Activated CD4-positive, alpha-beta T cell treated with anti-CD3 and anti-CD28 coated beads for 24 hours (primary cell): ENCODE measurements at places on chromosomes 16 and 17.

GRCh38 chr17:38459567-38459966 is 31.3 kb downstream of the ARHGAP23 start:
- no peak for DNase-seq

DNA sequence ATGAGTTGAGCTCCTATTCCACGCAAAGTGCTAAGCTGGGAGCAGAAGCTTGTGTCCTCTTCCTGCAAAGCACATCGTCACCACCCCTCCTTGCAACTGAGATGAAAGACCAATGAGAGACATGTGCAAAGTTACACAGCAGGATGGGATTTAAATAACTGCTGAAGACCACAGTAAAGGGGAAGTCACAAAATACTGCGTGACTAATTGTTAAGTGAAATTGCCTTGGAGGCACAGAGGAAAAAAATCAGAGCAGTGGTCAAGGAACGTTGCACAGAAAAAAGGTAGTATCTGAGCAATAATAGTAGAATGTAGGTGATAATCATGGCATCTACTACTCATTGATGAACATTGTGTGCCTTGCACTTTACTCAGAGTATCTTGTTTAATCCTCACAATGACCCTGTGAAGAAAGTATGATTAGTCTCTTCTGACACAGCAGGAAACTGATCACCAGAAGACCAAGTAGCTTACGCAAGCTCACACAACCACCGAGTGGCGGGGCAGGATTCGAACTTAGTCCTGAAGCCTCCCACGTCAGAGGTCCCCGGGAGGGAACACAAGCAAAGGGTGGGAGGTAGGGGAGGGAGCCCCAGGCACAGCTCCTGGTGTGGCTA is 15.4 kb upstream of the MYO18A start:
- DNase-seq = no peak

DNA sequence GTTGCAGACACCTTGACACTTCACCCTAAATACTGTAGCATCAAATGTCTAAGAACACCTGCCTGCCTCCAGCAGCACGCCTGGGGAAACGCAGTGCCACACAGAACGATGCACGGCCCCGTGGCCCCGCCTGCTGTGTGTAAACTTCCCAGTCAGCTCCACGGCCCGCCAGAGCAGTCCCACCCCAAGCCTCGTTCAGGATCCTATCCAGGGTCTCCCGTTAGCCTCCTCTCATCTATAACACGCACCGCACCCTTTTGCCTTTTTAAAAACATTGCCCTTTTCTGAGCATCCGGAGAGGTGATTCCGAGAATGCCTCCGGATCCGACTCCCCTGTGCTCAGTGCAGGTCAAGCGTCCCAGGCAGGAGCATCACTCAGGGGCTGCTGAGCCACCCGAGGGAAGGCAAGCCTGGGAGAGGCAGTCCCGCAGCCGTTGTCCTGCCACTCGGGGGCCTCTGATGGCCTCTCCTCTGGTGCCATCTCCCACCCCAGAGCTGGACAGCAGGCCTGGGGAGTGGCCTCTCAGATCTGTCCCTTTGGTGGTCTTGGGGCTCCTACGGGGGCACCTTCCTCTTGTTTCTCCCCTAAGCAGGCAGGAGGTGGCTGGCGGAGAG is 37.9 kb upstream of the SLC38A10 start:
- DNase-seq = no peak

- DNase-seq = no peak
These were observed 12.0 kb downstream of the SLC5A10 start for GRCh38 chr17:18964018-18964351.

GRCh38 chr17:1686086-1686485 is 1.4 kb upstream of the PRPF8 start:
- DNase-seq = no peak

- DNase-seq = no peak
These were observed 19.8 kb downstream of the CPD start for GRCh38 chr17:30398328-30399041.

DNA sequence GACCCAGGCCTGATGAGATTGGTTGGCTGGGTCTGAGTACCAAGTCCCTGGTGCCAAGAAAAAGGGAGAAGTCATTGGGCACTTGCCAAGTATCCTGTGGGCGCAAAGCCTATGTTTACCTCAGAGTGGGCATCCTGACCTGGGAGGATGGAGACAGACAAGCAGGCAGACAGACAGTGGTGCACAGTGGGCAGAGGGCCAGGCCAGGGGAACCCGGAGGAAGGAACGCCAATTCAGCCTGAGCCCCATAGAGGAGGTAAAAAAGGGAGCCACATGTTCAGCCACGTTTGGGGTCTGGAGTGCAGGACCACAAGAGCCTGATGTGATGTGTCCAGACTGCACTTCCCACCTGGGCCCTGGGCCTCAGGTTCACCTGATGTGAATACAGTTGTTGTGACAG is 5.4 kb downstream of the PHKG2 start:
- no peak for DNase-seq

DNA sequence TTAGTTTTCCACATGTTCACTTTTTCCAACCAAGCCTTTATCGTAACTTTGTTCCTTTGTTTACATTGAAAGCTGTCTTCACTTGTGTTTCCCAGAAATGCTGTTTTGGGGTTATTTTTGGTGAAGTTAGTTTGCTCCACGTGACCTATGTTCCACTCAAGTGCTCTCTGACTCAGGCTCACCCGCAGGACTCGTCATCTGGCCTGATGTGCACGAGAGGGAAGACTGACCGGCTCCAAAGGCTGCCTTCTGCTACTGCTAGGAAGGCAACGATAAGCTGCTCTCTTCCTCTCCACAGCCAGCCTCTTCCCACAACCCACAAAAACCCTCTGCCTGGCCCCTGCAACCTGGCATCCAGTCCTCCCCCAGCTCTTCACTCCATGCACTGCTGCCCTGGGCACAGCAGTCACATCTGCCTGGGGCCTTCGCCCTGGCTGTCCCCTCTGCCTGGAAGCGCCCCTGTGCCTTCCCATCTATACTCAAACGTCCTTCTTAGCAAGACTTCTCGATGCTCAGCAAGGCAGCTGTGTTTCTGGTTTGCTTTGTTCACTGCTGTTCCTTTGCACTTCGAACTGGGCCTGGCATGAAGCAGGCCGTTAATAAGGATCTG is 28.0 kb downstream of the ZCCHC14 start:
- DNase-seq = no peak

DNA sequence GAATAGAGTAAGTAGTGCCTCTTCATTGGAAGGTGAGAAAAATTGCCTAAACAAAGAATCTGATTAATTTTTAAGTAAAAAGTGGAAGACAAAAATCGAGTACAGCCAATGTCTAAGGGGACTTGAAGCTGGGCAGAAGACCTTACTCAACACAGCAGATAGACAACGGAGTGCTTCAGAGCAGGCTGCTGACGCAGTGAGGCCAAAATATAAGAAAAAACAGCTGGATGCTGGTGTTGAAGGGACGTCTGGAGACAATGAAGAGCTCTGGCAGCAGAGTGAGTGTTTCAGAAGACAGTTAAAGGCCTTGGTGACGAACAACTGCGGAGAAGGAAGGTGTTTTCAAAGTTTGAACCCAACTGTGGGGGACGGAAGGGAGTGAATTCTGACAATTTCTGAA is 169.8 kb downstream of the MRTFB start:
- no peak for DNase-seq

GRCh38 chr17:32878211-32878610 is 1.3 kb upstream of the MYO1D start:
- no peak for DNase-seq

DNA sequence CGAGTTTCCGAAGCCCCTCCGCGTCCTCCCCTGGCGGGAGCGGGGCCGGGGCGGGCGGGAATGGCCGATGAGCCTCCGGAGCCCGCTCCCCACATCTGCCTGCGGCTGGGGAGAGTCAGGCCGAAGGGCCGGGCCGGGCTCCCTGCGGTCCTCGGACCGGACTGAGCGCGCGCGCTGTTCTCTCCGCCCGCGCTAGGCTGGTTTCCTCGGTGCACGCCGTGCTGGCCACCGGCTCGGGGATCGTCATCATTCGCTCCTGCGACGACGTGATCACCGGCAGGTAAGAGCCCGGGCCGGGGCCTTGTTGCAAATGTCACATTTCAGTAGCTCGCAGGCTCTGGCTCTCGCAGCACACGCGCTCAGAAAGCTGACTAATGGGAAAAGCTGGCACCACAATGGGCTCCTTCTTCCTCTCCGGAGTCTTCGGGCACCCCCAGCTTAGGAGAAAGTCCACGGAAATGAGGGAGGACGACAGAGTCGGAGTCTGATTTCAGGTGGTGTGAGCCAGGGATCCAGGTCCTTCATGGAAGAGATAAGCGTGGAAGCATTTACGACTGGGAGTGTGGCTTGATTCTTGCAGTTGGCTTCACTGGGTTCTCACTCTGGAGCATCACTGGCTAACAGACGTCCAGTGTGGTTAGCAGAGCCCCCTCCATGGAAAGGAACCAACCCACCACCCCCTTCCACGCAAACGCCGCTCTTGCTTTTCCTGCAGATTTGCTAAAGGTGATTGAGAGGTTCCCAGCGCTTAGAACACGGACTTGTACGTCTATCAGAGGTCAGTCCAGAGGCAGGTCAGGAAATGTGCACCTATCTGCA is 715 bp downstream of the TLCD3A start:
- DNase-seq = no peak
